ENCODE measurements at places on chromosomes 12 and 14.
A peak's percentile ranks its signal among the peaks of the same experiment; 100 is the strongest.

DNA sequence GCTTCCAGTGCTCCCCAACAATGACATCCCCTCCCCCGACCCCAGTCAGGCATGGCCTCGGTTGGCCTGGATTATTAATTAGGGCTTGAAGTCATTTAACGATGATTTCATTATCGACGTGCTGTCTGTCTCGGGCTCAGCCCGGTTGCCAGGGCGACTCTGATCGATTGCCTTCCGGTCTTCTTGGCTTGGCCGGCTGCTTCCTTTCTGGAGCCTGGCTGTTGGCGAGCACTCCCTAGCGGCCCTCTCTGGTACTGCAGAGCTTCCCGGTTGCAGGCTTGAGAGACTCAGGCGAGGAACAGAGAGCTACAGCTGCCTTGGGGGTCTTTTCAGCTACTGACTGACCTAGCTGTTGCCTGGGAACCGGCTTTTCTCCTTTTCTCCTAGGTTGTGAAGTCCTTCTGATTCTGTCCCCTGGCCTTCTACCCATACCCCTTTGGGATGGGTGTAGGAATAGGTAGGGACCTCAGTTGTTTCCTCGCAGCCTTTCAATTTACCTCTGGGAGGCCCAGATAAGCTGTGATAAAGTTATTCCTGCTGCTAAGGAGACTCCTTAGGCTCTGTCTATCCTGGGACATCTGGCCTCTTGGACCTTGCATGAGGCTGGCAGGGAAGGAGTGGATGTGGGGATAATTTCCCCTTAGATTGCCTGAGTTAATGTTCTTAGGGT is 5.5 kb upstream of the CISTR start:
- DNase-seq, result peak; percentile 96

DNA sequence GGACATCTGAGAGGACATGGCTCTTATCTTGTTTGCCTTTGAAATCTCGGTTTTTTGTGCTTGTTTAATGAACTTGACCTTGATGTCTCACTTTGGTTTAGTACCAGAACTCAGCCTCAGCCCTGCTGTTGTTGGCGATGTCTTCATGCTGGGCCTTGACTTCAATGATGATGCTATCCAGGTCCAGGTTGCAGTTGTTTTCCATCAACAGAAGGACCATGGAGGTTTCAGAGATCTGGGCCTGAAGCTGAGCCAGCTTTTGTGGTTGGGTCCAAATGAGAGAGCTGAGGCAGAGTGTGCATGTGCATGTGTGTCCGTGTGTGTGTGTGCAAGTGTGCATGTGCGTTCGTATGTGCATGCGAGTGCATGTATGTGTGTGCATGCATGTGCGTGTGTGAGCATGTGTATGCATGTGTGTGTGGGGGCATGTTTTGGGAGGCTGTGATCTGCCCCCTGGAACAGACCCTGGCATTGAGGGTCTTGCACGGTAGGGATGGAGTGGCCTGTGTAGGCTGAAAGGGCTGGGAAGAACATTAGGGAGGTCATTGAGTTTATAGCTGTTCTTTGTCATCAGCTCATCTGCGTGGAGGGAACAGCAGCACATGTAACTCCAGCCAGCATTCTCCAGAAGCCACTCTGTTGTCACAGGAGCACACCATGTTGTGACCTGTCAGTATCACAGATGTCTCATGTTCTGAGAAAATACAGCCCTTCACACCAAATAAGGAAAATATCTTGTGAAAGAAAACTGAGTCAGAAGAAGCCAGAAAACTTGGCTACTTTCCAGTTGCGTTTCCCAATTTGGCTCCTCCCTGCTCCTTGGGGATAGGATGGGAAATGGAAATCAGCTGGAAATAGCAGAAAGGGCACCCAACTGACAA is 10.0 kb upstream of the KRT82 start:
- DNase-seq, result no peak

DNA sequence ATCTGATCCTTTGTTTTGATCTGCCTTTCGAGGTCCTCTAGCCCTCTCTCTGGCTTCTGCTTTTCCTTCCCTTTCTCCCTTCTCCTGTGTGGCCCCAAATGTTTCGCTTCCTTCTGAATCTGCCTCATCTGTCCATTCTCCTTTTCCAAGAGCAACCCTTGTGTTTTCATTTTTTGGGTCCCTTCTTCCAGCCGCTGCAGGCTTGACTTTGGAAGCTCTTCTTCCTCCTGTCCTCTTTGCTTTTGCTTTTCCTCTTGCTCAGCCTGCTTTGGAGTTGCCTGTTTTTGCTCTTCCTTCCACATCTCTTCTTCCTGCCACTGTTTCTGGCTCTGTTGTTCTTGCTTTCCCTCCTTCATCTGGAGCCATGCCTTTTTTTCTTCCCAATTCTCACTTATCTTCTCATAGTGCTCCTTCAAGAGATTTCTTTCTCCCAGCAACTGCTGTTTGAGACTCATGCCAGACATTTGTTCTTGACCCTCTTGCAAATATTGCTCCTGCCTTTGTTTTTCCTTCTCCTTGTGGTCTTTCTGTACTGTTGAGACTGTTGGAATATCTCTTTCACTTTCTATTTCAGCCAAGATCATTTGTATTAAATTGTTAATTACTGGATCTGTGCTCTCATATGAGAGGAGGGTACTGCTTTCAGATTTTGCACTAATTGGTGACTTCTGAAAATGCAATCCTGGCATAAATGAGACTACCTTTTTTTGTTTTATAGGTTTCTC is 42.4 kb downstream of the FAM186A start:
- no peak for DNase-seq

- DNase-seq, result no peak
Observed at GRCh38 chr14:105863296-105864108, 337.1 kb downstream of the TMEM121 start.

DNA sequence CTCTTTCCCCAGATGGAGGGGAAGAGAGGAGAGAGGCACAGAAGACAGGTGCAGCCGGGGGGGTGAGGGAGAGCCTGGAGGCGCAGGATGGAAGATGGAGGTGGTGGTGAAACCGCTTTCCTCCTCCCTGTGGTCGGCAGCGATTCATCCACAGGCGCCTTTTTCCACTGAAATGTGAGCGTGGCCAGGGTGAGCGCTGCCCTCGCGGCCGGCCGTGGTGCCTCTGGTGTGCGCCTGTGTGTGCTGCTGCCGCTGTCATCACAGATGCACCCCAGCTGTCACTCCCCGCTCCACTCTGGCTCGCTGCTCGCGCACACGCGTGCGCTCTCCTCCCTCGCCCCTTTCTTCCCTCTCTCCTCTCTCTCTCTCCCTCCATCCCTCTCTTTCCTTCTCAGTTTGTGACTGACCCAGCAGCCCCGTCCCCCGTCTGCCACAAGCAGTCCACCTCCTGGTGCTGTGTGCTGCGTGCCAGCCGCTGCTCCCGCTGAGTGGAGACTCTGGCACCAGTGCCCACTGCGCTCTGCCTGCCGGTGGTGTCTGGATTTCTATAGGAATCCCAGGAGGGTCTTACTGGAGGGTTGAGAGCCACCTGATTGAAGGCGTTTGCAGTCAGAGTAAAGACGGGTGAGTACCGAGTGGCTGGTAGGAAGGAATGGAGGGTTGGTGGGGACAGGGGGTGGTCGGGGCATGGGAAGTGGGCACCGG is at the start of gene LRTM2:
LRTM2 (plus strand) TSS at position 375 of the 705 bp plus-strand sequence. CDS start 7,584 bp downstream, outside the sequence.
- DNase-seq, result no peak

- DNase-seq, result no peak
Observed at GRCh38 chr14:69667938-69668335, 56.5 kb downstream of the SUSD6 start.

DNA sequence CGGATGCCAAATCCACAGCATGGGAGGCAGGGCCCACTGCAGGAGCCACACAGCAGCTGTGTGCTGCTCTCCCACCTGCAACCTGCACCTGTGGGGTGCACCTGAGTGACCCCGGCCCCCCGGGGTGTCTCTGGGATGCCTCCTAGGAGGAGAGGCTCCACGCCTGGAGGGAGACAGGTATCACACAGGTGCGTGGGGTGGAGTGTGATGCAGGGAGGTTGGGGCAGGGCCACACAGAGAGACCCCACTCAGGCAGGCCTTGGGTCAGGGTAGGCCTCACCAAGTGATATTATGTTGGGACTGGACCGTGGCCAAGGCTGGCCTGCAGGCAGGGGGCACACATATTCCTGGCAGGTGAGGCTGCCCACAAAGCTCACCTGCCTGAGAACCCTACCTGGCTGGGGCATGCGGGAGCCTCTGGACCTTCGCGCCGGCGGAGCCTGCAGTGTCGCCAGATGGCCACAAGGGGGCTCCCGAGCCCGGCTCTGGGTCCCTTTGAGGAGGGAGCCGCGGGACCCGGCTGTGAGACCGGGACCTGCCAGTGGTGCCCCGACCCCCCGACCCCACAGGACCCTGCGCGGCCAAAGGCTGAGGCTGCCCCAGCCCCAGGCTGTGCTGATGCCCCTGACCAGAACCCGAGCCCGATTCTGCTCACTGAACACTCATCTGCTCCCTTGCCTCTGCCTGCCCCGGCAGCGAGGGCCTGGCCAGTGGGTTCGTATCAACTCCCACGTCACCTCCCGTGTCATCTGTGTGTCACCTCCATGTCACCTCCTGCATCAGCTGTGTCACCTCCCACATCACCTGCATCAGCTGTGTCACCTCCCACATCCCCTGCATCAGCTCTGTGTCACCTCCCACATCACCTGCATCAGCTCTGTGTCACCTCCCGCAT is 11.4 kb downstream of the TMEM121 start:
- DNase-seq, result peak; percentile 75

GRCh38 chr14:102957222-102957621 is 34.8 kb downstream of the AMN start:
- no peak for DNase-seq

Measured in nephron progenitor cell (in vitro differentiated cells).